ENCODE measurements at places on chromosomes 4 and X.

- no peaks in the 10 kb centered on the region for H3K36me3 ChIP-seq
- no peak overlapping the region for H3K27ac ChIP-seq
Measured at GRCh38 chrX:102697494-102697893, 14.8 kb upstream of the GPRASP2 start.

- H3K36me3 ChIP-seq, result no peaks in the 10 kb centered on the region
- no peak overlapping the region for H3K27ac ChIP-seq
- H3K27me3 ChIP-seq, result peaks cover 1% of the 10 kb centered on the region
- no peak for DNase-seq
Measured at GRCh38 chr4:93317561-93317960, 511.0 kb upstream of the ATOH1 start.

DNA sequence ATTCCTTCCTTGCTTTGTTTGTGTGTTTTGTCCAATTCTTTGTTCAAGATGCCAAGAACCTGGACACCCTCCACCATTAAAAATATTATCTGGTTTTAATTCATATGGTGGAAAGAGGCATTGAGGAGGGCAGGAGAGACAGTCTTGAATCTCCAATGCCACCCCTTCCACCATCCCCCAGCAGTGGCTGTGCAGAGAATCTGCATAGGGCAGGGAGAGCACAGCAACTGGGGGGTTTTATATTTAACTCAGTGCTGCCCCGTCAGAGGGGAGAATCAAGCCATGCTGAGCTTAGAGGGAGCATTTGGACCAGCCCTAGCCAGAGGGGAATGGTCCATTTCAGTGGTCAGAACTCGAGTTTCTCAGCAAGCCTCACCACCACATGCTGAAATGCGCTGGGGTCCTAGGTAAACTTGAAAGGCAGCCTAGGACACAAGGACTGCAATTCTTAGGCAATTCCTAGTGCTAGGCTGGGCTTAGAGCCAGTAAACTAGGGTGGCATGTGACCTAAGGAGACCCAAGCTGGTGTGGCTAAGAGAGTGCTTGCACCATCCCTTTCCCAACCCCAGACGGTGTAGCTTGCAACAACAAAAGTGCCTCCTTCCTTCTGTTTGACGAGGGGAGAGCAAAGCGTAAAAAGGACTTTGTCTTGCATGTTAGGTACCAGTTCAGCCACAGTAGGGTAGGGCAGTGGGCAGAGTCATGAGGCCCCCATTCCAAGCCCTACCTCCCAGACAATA lies 34.2 kb downstream of the CCDC158 start:
- no peaks in the 10 kb centered on the region for H3K4me1 ChIP-seq
- DNase-seq, result no peak
- no peak overlapping the region for H3K4me3 ChIP-seq
- H3K27me3 ChIP-seq, result no peaks in the 10 kb centered on the region
- H3K27ac ChIP-seq, result no peak overlapping the region

- H3K4me1 ChIP-seq, result no peaks in the 10 kb centered on the region
- DNase-seq, result no peak
- no peaks in the 10 kb centered on the region for H3K27me3 ChIP-seq
- no peak overlapping the region for H3K4me3 ChIP-seq
- H3K27ac ChIP-seq, result no peak overlapping the region
Measured at GRCh38 chr4:40662962-40663604, 33.4 kb upstream of the RBM47 start.

DNA sequence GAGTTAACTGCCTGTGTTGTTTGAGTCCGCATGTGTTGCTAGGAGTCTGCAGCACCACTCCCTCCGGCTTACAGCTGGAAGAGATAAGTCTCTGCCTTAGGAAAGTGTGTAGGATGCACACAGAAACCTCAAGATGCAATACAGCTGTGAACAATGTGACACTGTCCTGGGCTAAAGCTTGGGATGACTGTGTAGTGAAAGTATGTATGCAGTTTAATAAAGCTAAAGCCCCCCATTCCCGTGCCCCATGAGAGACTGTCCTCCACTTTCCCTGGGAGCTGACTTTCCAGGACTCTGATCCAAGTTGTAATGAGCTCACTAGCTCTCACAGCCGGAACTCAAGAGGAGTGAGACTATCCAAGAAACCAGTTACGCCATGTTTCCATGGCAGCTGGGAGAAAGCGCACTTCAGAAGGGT lies 156.6 kb upstream of the FTHL17 start:
- no peak overlapping the region for H3K4me3 ChIP-seq
- DNase-seq, result no peak
- peaks cover 4% of the 10 kb centered on the region for H3K4me1 ChIP-seq
- H3K27ac ChIP-seq, result no peak overlapping the region
- H3K36me3 ChIP-seq, result no peaks in the 10 kb centered on the region
- no peaks in the 10 kb centered on the region for H3K27me3 ChIP-seq

- H3K36me3 ChIP-seq, result no peaks in the 10 kb centered on the region
- peaks cover 4% of the 10 kb centered on the region for H3K4me1 ChIP-seq
Measured at GRCh38 chr4:181647396-181648147, 595.6 kb upstream of the TENM3 start.

- no peak for DNase-seq
- no peak overlapping the region for H3K4me3 ChIP-seq
- no peaks in the 10 kb centered on the region for H3K36me3 ChIP-seq
Measured at GRCh38 chrX:35040871-35041270, 98.3 kb downstream of the FAM47B start.

- no peak overlapping the region for H3K27ac ChIP-seq
- peaks cover 12% of the 10 kb centered on the region for H3K4me1 ChIP-seq
- no peak for DNase-seq
- H3K4me3 ChIP-seq, result no peak overlapping the region
- no peaks in the 10 kb centered on the region for H3K36me3 ChIP-seq
Measured at GRCh38 chr4:78356251-78356786, 195.3 kb upstream of the ANXA3 start.
